NCI-H524 (cell line): ENCODE measurements at places on chromosomes 5 and 9.

GRCh38 chr5:169295306-169295705 is 5.6 kb downstream of the SLIT3 start:
- no peak for DNase-seq

- DNase-seq = peak; percentile 95
Measured at GRCh38 chr9:134734270-134734669, 92.7 kb downstream of the COL5A1 start.

- no peak for DNase-seq
Measured at GRCh38 chr9:14084867-14085266, 229.1 kb downstream of the NFIB start.

DNA sequence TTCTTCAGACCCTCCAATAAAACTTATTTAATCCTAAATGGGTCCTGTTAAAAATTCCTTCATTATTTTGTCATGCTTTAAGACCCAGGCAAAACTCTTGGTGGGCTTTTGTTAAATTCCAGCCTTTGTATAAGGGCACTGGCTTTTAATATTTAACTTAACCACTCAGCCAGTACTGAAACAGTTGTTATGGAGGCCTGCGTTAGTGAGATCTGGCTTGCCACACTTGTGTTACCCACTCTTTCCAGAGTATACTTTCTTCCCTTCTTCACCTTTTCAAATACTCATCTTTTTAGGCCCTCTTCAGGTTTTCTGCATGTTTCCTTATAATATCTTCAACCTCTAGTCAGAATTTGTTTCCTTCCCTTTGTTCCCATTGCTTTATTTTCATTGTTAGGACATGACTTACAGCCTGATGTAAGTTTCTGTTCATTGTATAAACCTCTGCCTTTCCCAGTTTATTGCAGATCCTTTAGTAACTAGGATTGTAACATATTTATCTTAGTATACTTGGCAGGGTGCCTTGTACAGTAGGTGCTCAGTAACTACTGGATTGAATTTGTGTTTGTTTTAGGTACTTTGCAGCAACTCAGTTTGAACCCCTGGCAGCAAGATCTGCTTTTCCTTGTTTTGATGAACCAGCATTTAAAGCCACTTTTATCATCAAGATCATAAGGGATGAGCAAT is 48.8 kb downstream of the LNPEP start:
- DNase-seq = no peak

DNA sequence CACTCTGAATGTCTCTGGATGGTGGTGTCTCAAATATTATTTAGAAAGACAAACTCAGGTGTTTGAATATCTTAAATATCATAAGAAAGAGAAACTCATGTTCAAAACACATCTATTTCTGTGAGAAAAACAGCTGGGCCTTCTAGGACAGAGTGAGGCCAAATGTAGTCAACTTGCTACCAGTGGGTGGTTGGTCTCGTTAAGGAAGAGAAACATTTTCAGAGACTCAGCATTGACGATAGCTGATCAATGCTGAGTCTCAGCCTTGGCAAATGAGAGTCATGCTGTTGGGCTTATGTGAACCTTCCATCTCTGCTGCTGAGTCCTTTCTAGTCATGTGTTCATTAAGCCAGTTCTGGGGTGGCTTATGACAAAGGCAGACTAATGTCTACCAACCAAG is 418.0 kb downstream of the CETN3 start:
- no peak for DNase-seq

DNA sequence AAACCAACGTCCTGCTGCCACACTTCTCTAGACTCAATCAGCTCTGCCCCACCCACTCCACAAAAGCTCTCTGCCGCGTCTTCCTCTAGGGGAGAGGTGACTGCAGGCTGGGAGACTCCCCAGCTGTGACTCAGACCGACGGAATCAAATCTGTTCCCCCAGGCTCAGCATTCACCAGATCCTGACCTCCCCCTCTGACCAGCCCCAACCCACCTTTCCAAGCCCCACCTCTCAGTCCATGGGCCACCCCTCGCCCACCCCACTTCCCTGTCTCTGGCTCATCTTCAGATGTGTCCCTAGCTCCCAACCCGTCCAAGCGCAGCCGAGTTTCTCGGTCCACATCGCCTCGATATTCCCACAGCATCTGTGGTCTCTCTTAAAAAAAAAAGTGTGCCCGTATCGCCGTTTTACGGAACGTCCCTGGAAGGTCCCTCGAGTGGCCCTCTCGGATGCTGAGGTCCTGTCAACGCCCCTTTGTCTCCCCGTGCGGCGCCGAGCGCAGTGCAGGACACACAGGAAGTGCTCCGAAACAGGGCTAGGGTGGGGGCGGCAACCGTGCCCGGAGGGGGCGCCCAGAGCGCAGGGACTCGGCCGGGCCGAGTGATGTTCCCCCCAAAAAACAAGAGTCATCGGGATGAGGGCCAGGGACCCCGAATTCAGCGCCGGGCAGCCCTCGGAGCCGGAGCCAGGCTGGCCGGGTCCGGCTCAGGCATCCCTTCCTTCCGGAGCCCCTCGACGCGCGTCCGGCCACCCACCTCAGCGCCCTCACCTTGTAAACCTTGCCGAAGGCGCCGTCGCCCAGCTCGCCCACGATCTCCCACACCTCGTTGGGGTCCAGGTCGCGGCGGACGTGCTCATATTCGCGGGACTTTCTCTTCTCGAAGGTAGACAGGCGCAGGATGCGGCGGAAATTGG is 649 bp downstream of the STK10 start:
- peak; percentile 46 for DNase-seq

GRCh38 chr5:44801992-44802391 is 6.8 kb upstream of the MRPS30 start:
- no peak for DNase-seq

GRCh38 chr9:131809941-131810344 is 70.1 kb upstream of the RAPGEF1 start:
- DNase-seq = peak; percentile 97

DNA sequence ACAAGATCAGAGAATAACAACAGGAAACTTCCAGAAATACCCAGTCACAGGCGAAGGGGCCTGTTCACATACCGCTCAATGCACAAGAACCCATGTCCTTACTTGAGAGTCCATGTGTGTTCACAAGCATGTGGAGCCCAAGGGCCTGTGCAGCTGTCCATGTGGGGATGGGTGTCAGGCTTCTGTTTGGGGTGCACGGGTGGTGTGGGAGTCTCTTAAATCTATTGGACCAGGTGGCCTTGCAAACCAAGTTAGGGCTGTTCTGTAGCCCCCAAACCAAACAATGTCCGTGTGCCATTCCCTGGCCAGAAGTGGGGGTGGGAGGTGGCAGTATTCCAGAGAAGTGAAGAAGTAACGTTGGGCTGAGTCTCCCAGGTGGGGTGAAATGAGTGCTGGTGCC is 222.3 kb downstream of the PBX3 start:
- no peak for DNase-seq

DNA sequence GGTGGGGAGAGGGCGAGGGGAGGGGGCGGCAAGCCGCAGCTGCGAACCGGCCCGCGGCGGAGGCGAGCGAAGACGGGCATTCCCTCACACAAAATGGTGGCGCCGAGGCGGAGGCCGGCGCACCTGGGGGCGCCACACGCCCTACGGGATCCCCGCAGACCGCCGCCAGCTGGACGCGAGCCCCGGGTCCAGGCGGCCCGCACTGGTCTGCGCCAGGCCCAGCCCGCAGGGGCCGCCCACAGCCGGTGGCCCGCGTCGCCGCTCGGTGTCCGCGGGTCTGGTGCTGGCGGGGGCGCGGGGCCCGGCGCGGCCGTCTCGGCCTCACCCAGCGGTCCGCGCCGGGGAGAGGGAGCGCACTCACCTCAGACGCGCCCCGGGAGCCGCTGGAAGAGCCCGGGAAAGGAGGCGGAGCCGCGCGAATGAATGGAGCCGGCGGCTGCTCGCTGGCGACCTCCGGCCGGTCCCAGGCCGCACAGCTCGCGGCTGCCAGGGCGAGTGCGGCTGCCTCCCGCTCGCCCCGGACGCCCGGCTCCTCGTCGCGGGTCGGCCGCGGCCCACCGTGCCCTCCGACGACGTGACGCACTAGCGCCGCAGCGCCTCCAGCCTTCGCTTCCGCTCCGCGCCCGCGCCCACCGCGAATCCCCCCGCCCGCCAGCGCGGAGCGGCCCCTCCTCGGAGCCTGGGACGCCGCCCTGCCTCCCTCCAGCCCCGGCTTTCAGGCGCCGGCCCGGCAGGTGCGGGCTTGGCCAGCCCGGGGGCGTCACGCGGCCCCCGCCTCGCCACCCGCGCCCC is at the start of gene FAM169A:
TSS of gene FAM169A (minus strand) at position 584 of the 792 bp plus-strand sequence. CDS start 24,711 bp downstream, outside the sequence.
- DNase-seq = peak; percentile 28

- no peak for DNase-seq
Measured at GRCh38 chr5:160445132-160445531, 23.5 kb downstream of the PTTG1 start.
